Trophoblast cell (in vitro differentiated cells and primary cell): ENCODE measurements at places on chromosomes 2 and 18.

DNA sequence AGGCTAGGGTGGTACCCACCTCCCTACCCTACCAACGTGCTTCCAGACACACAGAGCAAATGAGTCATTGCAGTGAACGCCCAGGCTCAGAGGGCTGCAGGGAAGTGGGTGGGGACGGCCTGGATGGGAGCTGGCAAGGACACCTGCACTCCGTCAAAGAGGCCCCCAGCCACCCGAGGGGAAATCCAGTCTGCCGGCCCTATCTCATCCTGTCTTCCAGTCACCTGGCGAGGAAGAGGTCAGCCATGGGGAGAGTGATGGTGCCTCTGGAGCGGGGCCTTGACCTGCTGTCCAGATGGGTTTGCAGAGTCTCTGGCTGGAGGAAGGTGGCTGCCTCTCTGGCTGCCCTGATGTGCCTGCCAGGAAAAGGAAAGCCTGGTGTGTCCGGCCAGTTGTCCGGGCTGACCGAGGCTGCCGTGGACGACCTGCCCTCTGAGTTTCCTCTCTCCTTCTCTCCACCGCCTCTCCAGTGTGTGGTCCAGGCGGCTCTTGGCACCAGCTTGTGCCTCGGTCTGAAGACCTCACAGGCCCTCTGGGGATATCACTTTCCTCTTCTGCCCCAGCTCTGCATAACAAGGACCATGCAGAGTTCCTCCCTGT lies 209.7 kb upstream of the COPS8 start:
- H3K4me1 ChIP-seq, result peaks cover 20% of the 10 kb centered on the region
- no peaks in the 10 kb centered on the region for H3K36me3 ChIP-seq
- peak overlapping the region; percentile 29 for H3K27ac ChIP-seq
- peak; percentile 40 for DNase-seq

- H3K36me3 ChIP-seq, result no peaks in the 10 kb centered on the region
- DNase-seq, result no peak
- no peaks in the 10 kb centered on the region for H3K27me3 ChIP-seq
- H3K4me3 ChIP-seq, result no peak overlapping the region
- no peaks in the 10 kb centered on the region for H3K4me1 ChIP-seq
These were observed 159.5 kb downstream of the HNMT start for GRCh38 chr2:138123741-138124140.

GRCh38 chr2:10446631-10447030 lies 1.5 kb downstream of the ODC1 start:
- no peak overlapping the region for H3K4me3 ChIP-seq
- H3K27ac ChIP-seq, result no peak overlapping the region
- DNase-seq, result no peak
- peaks cover 10% of the 10 kb centered on the region for H3K36me3 ChIP-seq
- no peaks in the 10 kb centered on the region for H3K27me3 ChIP-seq
- H3K4me1 ChIP-seq, result peaks cover 6% of the 10 kb centered on the region

GRCh38 chr2:105237045-105237765 lies 4.3 kb upstream of the GPR45 start:
- no peak overlapping the region for H3K4me3 ChIP-seq
- no peak for DNase-seq
- no peak overlapping the region for H3K27ac ChIP-seq
- no peaks in the 10 kb centered on the region for H3K36me3 ChIP-seq

GRCh38 chr18:35345460-35345921 lies 1.3 kb upstream of the ZNF24 start:
- no peak overlapping the region for H3K4me3 ChIP-seq
- no peaks in the 10 kb centered on the region for H3K27me3 ChIP-seq
- no peak for DNase-seq
- H3K36me3 ChIP-seq, result no peaks in the 10 kb centered on the region
- H3K4me1 ChIP-seq, result peaks cover 2% of the 10 kb centered on the region

- H3K27ac ChIP-seq, result no peak overlapping the region
- H3K36me3 ChIP-seq, result no peaks in the 10 kb centered on the region
- no peak for DNase-seq
- no peak overlapping the region for H3K4me3 ChIP-seq
- no peaks in the 10 kb centered on the region for H3K4me1 ChIP-seq
These were observed 811.3 kb downstream of the CNTNAP5 start for GRCh38 chr2:124836416-124836815.

GRCh38 chr2:190911813-190912212 lies 31.2 kb downstream of the GLS start:
- H3K4me3 ChIP-seq, result no peak overlapping the region
- no peak for DNase-seq
- no peak overlapping the region for H3K27ac ChIP-seq
- no peaks in the 10 kb centered on the region for H3K4me1 ChIP-seq
- peaks cover 7% of the 10 kb centered on the region for H3K36me3 ChIP-seq

GRCh38 chr18:15165048-15165447 lies 417.1 kb downstream of the ANKRD30B start:
- no peak overlapping the region for H3K27ac ChIP-seq
- no peak for DNase-seq
- H3K36me3 ChIP-seq, result no peaks in the 10 kb centered on the region
- H3K27me3 ChIP-seq, result no peaks in the 10 kb centered on the region
- no peaks in the 10 kb centered on the region for H3K4me1 ChIP-seq
- H3K4me3 ChIP-seq, result no peak overlapping the region

GRCh38 chr18:44792456-44793061 lies 111.9 kb downstream of the SETBP1 start:
- peaks cover 25% of the 10 kb centered on the region for H3K4me1 ChIP-seq
- DNase-seq, result peak; percentile 76
- no peaks in the 10 kb centered on the region for H3K36me3 ChIP-seq
- H3K4me3 ChIP-seq, result no peak overlapping the region
- H3K27me3 ChIP-seq, result no peaks in the 10 kb centered on the region

GRCh38 chr2:162328424-162329157 lies 10.1 kb upstream of the IFIH1 start:
- no peaks in the 10 kb centered on the region for H3K27me3 ChIP-seq
- no peak for DNase-seq
- no peaks in the 10 kb centered on the region for H3K4me1 ChIP-seq
- no peak overlapping the region for H3K27ac ChIP-seq

- H3K36me3 ChIP-seq, result no peaks in the 10 kb centered on the region
- no peaks in the 10 kb centered on the region for H3K27me3 ChIP-seq
- H3K4me1 ChIP-seq, result no peaks in the 10 kb centered on the region
- H3K4me3 ChIP-seq, result no peak overlapping the region
- peak; percentile 26 for DNase-seq
These were observed 33.1 kb upstream of the YPEL5 start for GRCh38 chr2:30113617-30114293.

- no peaks in the 10 kb centered on the region for H3K4me1 ChIP-seq
- H3K36me3 ChIP-seq, result no peaks in the 10 kb centered on the region
- no peak overlapping the region for H3K4me3 ChIP-seq
- H3K27ac ChIP-seq, result no peak overlapping the region
- no peaks in the 10 kb centered on the region for H3K27me3 ChIP-seq
- no peak for DNase-seq
These were observed 849.9 kb downstream of the RNF144A start for GRCh38 chr2:7766978-7767565.

DNA sequence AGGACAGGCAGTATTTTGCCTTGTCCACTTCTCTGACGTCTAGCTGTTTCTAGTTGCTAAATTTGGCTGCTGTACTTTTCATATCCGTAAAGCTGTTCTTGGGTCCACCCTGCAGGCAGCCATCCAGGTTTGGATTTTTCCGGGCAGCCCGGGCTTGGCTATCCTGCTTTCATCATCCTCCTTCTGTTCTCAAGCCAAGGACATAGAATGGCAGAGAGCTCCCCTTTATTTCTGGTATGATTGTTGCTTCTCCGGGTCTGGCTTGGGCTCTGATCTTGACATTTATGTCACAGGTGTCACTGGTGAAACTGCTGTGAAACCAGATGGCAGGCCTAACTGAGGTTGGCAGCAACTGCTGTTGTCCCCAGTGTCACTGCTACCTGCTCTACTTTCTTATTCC lies 35.5 kb downstream of the SCN2A start:
- DNase-seq, result no peak
- H3K36me3 ChIP-seq, result no peaks in the 10 kb centered on the region
- no peaks in the 10 kb centered on the region for H3K27me3 ChIP-seq
- no peaks in the 10 kb centered on the region for H3K4me1 ChIP-seq
- no peak overlapping the region for H3K4me3 ChIP-seq

DNA sequence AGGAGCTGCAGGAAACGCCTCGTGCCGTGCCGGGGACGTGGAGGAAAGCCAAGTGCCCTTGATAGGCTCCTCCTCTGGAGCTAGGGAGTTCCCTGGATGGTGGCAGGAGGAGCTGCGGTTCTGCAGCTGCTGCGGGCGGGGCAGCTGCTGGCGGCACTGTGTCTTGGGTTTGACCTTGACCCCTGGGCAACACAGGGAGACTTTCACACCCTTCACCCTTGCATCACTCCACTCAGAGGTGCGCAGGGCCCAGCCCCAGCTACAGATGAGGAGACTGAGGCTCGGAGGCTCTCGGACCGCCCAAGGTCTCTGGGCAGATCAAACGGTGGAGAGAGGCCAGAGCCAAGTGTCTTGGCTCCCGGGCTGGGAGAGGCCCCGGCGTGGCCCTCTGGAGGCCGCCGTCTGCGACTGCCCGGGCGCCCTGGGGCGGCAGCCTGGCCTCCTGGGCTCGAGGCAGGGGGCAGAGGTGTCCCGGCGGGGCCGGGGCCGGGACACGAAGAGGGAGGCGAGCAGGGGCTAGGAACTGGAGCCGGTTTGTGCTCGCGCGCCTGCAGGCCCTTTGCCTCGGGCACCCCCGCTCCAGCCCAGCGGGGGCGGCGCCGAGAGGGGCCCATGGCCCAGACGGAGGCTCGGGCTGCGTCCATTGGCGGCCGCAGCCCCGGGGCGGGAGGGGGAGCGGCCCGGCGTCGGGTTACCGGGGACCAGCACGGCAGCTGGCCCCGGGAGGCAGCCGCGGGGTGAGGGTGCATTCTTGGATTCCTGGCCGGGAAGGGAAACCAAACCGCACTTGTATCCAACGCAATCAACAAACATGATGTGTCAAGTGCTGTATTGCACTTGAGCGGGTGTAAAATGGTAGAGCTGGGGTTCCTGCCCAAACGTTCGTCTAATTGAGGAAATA lies 129.6 kb upstream of the SLC1A4 start:
- H3K27ac ChIP-seq, result peak overlapping the region; percentile 59
- peaks cover 25% of the 10 kb centered on the region for H3K4me1 ChIP-seq
- no peaks in the 10 kb centered on the region for H3K36me3 ChIP-seq
- H3K27me3 ChIP-seq, result no peaks in the 10 kb centered on the region
- peak; percentile 86 for DNase-seq
- H3K4me3 ChIP-seq, result peak overlapping the region; percentile 31

- H3K27me3 ChIP-seq, result no peaks in the 10 kb centered on the region
- DNase-seq, result no peak
- H3K27ac ChIP-seq, result no peak overlapping the region
- H3K36me3 ChIP-seq, result no peaks in the 10 kb centered on the region
- peaks cover 13% of the 10 kb centered on the region for H3K4me1 ChIP-seq
- no peak overlapping the region for H3K4me3 ChIP-seq
These were observed 51.8 kb downstream of the LDLRAD4 start for GRCh38 chr18:13270279-13270855.

DNA sequence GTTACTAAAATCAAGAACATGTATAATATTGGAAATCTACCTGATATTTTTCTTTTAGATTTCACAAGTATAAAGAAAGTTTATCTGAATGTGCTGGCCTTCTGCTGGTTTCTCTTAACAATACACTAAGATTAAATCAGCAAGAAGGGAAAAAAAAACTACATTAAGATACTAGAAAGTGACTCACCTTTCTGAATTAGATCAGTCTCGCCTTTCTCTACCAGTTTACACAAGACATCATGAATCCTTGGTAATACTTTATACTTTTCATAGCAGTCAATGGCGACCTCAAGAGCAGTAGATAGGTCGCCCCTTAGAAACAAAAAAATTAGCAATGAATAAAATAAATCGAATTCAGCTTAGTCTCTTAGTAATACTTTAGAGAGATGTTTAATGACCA lies 61.2 kb downstream of the LRPPRC start:
- no peaks in the 10 kb centered on the region for H3K36me3 ChIP-seq
- no peak overlapping the region for H3K27ac ChIP-seq
- no peak for DNase-seq
- H3K4me3 ChIP-seq, result no peak overlapping the region
- H3K27me3 ChIP-seq, result no peaks in the 10 kb centered on the region
- no peaks in the 10 kb centered on the region for H3K4me1 ChIP-seq

GRCh38 chr2:15692551-15693377 lies 101.1 kb downstream of the DDX1 start:
- H3K4me1 ChIP-seq, result peaks cover 6% of the 10 kb centered on the region
- H3K36me3 ChIP-seq, result no peaks in the 10 kb centered on the region
- no peak for DNase-seq
- no peak overlapping the region for H3K27ac ChIP-seq
- no peaks in the 10 kb centered on the region for H3K27me3 ChIP-seq

DNA sequence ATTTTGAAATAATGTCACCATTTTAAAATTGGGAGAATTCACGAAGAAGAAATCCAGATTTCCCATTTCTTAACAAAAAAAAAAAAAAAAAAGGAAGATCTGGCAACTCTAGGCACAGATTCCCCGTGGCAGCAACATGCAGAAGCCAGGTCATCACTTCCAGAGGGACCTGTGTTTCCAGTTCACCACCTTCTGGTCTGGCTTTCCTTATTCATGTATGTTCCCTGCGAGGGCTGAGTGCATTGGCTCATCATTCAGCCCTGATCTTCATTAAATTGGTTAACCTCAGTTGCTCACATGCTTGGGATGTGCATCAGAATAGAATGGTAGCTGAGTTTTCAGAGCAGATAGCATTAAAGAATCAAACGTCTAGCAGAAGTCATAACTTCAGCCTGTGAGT lies 25.0 kb upstream of the MAP3K20 start:
- no peak overlapping the region for H3K4me3 ChIP-seq
- DNase-seq, result peak; percentile 24
- H3K4me1 ChIP-seq, result peaks cover 3% of the 10 kb centered on the region
- no peak overlapping the region for H3K27ac ChIP-seq
- no peaks in the 10 kb centered on the region for H3K27me3 ChIP-seq

- no peak overlapping the region for H3K4me3 ChIP-seq
- no peaks in the 10 kb centered on the region for H3K4me1 ChIP-seq
- no peaks in the 10 kb centered on the region for H3K36me3 ChIP-seq
- DNase-seq, result no peak
- H3K27me3 ChIP-seq, result no peaks in the 10 kb centered on the region
These were observed 68.8 kb downstream of the UNC80 start for GRCh38 chr2:209840434-209840833.

DNA sequence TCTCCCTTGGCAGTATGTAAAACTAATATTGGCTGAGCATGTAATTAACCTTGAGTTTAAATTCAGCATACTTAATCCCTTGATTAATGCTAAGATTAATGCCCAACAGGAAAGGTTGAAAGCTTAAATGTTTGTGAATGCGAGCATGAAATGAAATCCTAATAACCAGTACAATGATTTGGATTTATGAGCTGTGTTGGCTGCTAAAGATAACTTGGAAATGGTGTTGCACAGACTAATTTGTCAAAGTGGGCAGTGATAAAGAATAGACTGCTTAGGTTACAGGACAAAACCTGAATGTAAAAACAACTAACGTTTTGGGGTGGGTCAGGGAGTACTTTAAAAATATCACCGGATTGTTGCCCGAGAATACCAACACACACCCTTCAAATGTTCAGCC lies 70.6 kb downstream of the MGAT5 start:
- DNase-seq, result no peak
- no peaks in the 10 kb centered on the region for H3K27me3 ChIP-seq
- no peaks in the 10 kb centered on the region for H3K36me3 ChIP-seq
- H3K27ac ChIP-seq, result no peak overlapping the region

- H3K27ac ChIP-seq, result no peak overlapping the region
- H3K4me1 ChIP-seq, result no peaks in the 10 kb centered on the region
- DNase-seq, result no peak
- H3K27me3 ChIP-seq, result no peaks in the 10 kb centered on the region
- no peak overlapping the region for H3K4me3 ChIP-seq
These were observed 40.4 kb upstream of the RASGRP3 start for GRCh38 chr2:33436083-33436482.
